A549 treated with Mapracorat at 1 μM for 4 hours (cell line): ENCODE measurements at places on chromosomes 5 and 9. TPM values are rescaled to one million over a fixed set of nuclear protein-coding genes. Genes with fewer than 3 reads are reported as not detected.

The TMEM174 gene
- not detected in 5 replicates for total RNA-seq

The CNOT6 gene
- total RNA-seq, result 15.1 to 20.5 TPM (median 18.5 TPM) in 5 replicates

The VLDLR gene
- total RNA-seq, result 15.6 to 20.1 TPM (median 19.0 TPM) in 5 replicates

The CD72 gene
- total RNA-seq, result 0.14 to 0.36 TPM (median 0.23 TPM) in 3 of 5 replicates, not detected in the others

The SHC3 gene
- total RNA-seq, result 0.19 to 0.64 TPM (median 0.44 TPM) in 5 replicates

The F2R gene
- total RNA-seq, result 38.2 to 57.1 TPM (median 52.3 TPM) in 5 replicates

The MAMDC2 gene
- 0.20 to 0.35 TPM (median 0.31 TPM) in 5 replicates for total RNA-seq

The PRDM9 gene
- not detected in 5 replicates for total RNA-seq

The IFNA21 gene
- not detected in 5 replicates for total RNA-seq

The SV2C gene
- total RNA-seq, result 0.04 TPM in 1 of 5 replicates, not detected in the others

The NUTM2G gene
- not detected in 5 replicates for total RNA-seq

The SPATA31E1 gene
- total RNA-seq, result not detected in 5 replicates

The LTC4S gene
- total RNA-seq, result 0.58 TPM in 2 of 5 replicates, not detected in the others

The IFNK gene
- total RNA-seq, result not detected in 5 replicates

The MAMDC4 gene
- total RNA-seq, result 1.6 to 5.3 TPM (median 3.7 TPM) in 5 replicates

The LVRN gene
- 0.08 to 0.42 TPM (median 0.09 TPM) in 5 replicates for total RNA-seq

The PCDHB4 gene
- 0.07 to 0.13 TPM (median 0.09 TPM) in 4 of 5 replicates, not detected in the other for total RNA-seq

The SLC30A5 gene
- 30.3 to 35.3 TPM (median 31.0 TPM) in 5 replicates for total RNA-seq

The ENHO gene
- total RNA-seq, result 1.2 to 2.9 TPM (median 2.3 TPM) in 5 replicates

The PCSK5 gene
- total RNA-seq, result 1.1 to 1.8 TPM (median 1.5 TPM) in 5 replicates

The FAM120A gene
- 66.1 to 77.7 TPM (median 73.5 TPM) in 5 replicates for total RNA-seq

The ECM2 gene
- 0.10 to 0.16 TPM (median 0.15 TPM) in 5 replicates for total RNA-seq

The CD180 gene
- not detected in 5 replicates for total RNA-seq

The MARCOL gene
- not detected in 5 replicates for total RNA-seq

The ABLIM3 gene
- 21.7 to 27.2 TPM (median 21.9 TPM) in 5 replicates for total RNA-seq

The WNK2 gene
- total RNA-seq, result 3.4 to 9.3 TPM (median 5.9 TPM) in 5 replicates

The CCNJL gene
- 10.0 to 12.3 TPM (median 11.8 TPM) in 5 replicates for total RNA-seq

The NR2F1-AS1 gene
- total RNA-seq, result 1.9 to 4.7 TPM (median 3.7 TPM) in 5 replicates

The TUSC1 gene
- total RNA-seq, result 3.6 to 7.4 TPM (median 6.7 TPM) in 5 replicates

The AK1 gene
- total RNA-seq, result 50.6 to 85.5 TPM (median 74.9 TPM) in 5 replicates

The NR4A3 gene
- total RNA-seq, result 1.7 to 2.9 TPM (median 2.0 TPM) in 5 replicates

The TAF1L gene
- not detected in 5 replicates for total RNA-seq

The SMIM32 gene
- total RNA-seq, result not detected in 5 replicates

The MLANA gene
- total RNA-seq, result not detected in 5 replicates

The TAF11L8 gene
- total RNA-seq, result not detected in 5 replicates

The HAND1 gene
- 0.14 to 0.43 TPM (median 0.37 TPM) in 5 replicates for total RNA-seq
